KBM-7 (cell line): ENCODE measurements at places on chromosomes 12 and 14.
A peak's percentile ranks its signal among the peaks of the same experiment; 100 is the strongest.

DNA sequence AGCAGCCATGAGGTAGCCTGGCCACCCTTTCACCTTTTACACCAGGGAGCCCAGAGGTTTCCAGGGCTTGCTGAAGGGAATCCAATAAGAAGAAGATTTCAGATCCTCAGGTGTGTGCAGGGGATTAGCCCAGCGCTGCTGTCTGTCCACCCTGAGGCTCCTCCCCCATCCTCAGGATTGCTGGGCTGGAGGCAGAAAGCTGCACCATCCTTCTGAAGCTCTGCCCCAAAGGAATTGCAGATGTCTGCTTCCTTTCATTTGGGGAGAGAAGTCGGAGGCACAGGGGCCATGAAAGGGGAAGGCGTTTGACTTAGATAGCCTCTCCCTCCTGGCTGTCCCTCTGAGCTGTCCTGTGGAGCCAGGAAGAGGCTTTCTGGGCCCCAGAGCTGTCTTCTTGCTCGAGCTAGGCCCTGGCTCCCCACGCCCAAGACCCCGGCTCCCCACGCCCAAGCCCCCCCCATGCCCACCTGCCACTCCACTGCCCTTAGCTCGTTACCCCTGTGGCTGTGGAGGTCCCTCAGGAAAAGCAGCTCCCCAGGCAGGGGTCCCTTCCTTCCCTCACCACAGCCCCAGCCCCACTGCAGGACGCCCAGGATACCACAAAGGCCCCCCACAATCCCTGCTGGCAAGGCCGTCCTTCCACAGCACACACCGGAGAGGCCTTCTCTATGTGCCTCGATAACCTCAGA is 359.0 kb downstream of the CACNA1C start:
- no peak for DNase-seq

- DNase-seq = peak; percentile 72
Measured at GRCh38 chr12:9741726-9742125, 8.8 kb upstream of the CLECL1 start.

GRCh38 chr14:72155379-72155993 is 223.3 kb downstream of the RGS6 start:
- no peak for DNase-seq

GRCh38 chr12:26825459-26826016 is 7.5 kb downstream of the ITPR2 start:
- no peak for DNase-seq

- DNase-seq = peak; percentile 75
Measured at GRCh38 chr12:104689635-104690034, 232.9 kb downstream of the CHST11 start.

GRCh38 chr12:111412007-111412829 is 6.5 kb downstream of the SH2B3 start:
- no peak for DNase-seq

- peak; percentile 83 for DNase-seq
Measured at GRCh38 chr14:21385188-21385904, 1.5 kb upstream of the SUPT16H start.

GRCh38 chr14:90517076-90517841 is 120.4 kb downstream of the CALM1 start:
- DNase-seq = no peak

- DNase-seq = no peak
Measured at GRCh38 chr14:104237651-104238423, 99.5 kb downstream of the KIF26A start.

- no peak for DNase-seq
Measured at GRCh38 chr12:32033406-32033805, 73.2 kb upstream of the BICD1 start.

- no peak for DNase-seq
Measured at GRCh38 chr12:107302649-107303341, 209.4 kb upstream of the CRY1 start.

GRCh38 chr12:125247477-125247876 is 182.2 kb downstream of the AACS start:
- no peak for DNase-seq
